ENCODE measurements at places on chromosomes 1 and 21.

GRCh38 chr21:31659286-31659535, 282 bp upstream of the SOD1 start:
- no peak for DNase-seq

DNA sequence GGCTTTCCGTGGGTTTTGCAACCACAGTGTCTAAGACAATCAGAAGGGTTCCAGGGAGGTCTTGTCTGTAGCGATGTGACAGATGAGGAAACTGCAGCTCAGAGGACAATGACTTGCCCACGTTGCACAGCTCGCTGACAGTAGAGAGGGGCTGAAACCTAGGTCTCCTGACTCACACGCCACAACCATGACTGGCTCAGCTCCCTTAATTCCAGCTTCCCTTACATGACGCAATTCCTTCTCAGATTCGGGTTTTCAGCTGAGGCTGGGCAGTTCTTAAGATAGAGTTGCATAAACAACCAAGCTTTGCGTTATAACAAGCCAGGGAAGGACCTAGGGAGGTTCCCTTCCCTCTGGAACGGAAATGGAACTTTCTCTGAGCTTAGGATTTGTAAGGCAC, 36.3 kb downstream of the DHCR24 start:
- peak; percentile 94 for DNase-seq

DNA sequence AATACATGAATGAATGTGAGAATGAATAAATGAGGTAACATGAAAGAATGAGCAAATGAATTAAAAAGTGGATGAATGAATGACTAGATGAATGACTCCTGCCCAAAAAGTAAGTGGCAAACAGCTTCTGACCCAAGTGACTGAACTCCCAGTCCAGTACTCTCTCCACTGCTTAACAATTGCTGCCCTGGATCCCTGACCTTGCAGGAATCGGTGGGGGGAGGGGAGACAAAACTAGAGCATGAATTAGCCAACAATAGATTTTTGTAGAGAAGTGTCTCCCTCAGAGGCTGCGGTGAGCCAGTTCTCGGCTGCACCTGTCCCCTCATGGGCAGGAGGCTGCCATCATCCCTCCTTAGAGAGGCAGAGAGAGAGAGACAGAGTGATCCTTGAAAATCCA, 5.9 kb upstream of the GRIK3 start:
- DNase-seq: no peak

DNA sequence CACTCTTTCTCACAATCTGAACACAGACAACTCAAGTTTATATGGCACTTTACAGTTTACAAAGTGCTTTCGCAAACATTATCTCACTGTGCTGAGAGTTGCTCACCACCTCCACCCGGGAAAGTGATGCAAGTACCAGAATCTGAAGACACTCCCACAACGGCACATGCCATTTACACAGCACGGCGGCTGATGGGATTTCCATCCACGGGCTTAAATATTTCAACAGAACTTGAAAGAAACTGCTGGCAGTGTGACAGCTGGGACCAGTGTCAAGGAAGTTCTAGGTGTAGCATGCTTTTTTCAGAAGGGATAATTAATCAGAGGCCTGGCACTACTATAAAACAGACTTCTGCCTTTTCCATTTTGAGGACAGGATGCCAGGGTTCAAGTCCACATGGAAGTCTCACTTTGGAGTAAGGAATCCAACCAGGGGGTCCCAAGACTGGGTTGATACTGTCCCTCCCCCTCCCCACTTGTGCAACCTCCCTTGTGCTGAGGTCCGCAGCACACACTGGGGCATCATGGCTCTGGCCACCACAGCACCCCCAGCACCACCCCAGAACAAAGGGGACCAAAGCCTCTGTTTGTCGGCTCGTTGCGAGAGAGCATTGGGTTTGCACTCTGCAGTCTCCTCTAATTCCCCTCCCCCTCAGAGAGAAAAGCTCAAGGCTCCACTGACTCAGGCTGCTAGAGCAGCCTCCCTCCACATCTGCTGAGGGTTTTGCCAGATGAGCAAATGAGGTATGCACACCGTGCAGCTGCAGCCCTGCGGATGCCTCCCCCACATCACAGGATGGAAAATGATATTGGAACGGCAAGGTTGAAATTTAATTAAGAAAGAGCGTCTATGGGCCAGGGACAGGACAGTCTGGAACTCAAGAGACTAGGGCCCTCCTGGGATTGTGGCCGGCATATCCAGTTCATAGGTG, 154.9 kb downstream of the TGFBR3 start:
- peak; percentile 51 for DNase-seq

DNA sequence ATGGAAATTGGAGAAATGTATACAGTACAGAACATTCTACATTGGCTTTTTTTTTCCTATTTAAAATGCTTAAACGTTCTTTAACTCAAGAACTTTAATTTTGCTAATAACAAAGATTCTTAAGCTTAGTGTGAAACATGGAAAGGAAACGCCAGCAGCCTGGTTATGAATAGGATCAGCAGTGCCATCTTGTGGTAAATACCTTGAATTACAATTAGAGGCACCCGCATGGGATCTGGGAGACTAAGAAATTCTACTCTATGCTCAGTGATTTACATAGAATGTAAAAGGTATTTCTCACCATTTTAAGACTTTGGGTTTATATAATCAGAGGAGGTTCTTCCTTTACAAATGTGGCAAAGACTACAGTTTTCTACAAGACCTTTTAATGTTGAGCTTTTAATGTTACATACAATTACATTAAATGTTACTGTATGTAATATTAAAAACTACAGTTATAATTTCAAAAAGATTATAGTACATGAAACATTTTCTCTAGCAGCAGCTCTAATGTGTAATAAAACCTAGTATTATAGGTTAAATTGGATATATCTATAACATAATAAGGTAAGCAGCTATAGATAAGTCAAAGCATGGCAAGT, 32.1 kb upstream of the APOBEC4 start:
- peak; percentile 62 for DNase-seq

GRCh38 chr1:173775578-173776226, 48.8 kb upstream of the DARS2 start:
- no peak for DNase-seq

DNA sequence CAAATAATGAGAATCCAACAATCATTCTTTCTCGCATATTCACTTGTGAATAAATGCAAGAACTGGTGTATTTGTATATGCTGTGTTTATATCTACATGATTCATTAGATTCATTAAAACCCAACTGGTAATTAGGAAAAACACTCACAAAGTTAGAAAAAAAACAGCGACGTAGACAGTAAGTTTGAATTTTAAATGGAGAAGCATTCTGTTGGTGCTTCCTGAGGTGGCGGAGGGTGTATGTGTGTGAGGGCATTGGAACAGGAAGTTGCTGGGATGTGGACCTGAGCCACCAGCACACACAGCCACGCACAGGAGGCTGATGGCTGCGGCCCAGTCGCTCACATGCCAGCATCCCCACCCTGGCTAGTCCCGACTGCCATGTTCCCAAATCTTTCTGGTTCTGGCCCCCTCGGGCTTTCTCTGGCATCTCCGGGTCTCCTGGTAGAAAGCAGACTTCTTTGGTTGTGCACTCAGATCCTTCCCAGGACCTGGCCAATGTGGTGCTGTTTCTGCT, 121.6 kb upstream of the IRF2BP2 start:
- DNase-seq: no peak

GRCh38 chr1:10867138-10867721, 70.8 kb upstream of the CASZ1 start:
- peak; percentile 45 for DNase-seq

DNA sequence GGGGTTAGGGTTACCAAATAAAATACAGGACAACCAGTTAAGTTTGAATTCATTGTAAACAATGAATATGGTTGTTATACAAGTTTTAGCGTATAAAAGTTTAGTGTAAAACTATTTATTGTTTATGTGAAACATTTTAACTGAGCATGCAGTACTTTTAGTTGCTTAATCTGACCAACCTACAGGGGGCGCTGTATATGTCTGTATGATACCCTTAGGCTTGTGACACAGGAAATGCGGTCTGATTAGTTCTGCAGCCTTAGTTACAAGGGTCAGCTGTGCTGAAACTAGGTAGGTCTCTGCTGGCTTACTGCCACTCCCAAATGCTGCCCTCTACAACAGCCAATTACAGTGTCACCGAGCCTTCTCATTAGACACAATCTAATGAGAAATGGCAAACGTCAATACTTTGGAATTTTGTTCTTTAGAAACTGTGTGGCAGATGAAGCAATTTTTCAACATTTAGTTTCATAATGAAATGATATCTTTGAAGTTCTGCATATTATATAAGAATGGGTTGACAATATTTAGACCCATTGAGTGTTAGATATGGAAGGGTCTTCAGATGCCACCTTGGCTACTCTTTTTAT, 56.2 kb downstream of the NTNG1 start:
- DNase-seq: no peak

GRCh38 chr1:202642619-202643291, 67.5 kb downstream of the SYT2 start:
- no peak for DNase-seq

- DNase-seq: no peak
Observed at GRCh38 chr1:210568631-210569030, 239.9 kb downstream of the HHAT start.

DNA sequence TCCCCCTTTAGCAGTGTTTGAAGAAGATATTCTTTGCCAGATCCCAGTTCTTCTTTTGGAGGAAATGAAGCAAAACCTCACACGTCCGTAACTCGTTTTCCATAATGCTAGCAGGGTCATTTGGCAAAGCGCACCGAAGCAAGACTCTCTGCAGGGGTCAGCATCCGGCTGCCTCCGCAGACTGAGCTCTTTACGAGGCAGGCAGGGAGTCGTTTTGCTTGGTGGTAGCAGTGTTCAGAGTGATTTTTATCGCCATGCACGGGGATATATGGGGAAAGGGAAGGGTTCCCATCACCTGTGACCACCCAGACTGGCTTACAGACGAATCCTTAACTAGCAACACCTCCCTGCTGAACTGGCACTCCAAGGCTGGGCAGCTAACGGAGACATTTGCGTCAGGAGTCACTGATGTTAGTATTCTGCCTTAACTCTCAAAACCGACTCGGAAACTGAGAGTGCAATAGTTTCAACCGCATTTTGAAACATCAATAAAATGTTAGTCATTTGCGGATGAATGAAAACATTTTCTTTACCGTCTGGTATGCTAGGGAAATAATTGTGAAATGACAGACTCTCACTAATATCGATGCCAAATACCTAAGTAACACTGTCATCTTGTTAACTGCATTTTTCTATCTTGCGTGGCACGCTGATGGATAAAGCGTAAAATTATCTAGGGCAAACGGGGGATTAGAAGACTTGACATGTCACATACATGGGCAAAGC, 2.2 kb upstream of the NEGR1 start:
- peak; percentile 82 for DNase-seq

GRCh38 chr1:13992489-13993285, 292.7 kb downstream of the PRDM2 start:
- DNase-seq: no peak

DNA sequence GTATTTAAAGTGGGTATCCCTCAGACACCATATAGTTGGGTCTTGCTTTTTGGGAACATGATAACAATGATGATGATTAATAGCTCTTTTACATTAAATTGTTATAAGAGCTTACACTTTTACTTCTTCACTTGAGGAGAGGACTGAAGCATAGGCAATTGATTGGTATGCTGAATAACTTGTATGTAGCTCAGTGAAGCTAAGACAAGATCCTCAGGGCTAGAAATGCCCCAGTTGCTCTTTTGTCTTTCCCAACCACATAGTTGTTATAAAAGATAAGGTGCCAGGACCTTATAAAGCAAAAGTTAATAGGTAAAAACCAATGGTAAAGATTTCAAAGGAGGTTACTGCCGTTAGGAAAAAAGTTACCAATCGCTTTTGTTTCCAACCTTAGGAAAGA, 123.4 kb downstream of the KCNK1 start:
- no peak for DNase-seq

DNA sequence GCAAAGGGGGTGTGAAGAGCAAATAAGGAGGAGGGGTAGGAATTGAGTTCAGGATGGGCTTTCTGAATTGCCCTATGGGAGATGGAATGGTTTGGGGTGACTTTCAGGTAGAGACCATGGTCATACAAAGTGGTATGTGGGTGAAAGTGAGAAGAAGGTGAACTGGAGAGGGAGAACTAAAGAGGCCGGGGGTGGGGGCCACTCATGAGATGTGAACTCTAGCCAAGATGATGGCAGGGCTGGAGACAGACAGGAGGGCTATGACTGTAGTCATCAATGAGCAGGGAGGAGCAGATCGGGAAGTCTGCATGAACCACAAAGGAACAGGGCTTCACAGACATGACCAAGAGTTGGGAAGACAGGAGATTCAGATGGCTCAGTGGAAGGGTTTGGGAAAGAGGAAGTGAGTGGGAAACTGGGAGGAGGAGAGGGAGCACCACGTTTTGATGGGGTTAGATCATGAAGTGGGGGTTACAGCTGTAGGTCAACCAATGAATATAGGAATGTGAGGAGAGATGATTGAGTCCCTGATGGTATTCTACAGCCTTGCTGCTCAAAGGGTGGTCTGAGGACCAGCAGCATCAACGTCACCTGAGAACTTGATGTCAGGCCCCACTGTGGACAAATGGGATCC, 20.7 kb upstream of the LRRC8D start:
- DNase-seq: no peak

GRCh38 chr1:22371408-22371807, 80.2 kb upstream of the ZBTB40 start:
- no peak for DNase-seq

DNA sequence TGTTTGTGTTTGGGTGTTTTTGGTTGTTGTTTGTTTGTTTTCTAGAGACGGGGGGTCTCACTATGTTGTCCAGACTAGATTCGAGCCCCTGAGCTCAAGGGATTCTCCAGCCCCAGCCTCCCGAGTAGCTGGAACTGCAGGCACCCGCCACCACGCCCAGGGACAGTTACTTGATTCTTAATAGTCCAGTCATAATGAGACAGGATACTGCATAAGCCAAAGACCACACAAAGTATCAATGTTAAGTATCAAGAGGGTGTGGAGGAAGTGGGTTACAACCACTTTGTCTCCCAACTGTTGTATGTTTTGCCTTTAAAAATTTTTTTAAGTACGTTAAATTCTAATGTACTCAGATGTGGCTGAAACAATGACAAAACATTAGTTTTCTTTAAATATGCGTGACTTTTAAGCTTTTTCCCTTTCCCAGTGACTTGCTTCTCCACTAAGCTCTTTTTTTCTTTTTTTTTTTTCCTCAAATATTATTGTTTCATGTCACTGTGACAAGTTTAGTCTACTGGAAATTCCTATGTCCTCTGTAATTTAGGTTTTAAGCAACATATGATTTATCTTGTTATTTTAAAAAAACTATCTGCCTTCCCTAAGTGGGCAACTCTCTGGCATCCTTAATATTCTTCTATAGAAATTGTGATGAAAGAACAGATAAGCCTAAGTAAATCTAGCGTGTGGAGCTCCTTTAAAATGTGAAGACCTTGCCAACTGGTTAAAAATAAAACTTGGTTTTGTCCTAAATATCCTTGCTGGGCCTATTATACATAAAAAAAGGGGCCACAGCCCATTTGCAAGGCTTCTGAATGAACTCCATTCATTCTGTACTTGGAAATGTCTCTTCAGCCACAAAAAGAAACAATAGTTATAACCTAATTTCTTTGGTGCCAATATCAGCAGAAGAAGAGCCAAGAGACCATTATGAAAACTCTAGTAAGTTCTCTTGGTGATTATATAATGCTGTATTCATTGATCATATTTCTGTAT, 56.2 kb upstream of the DPH5 start:
- DNase-seq: no peak

GRCh38 chr21:33993286-33994231, 78.0 kb upstream of the ATP5PO start:
- DNase-seq: no peak
